Hematopoietic multipotent progenitor cell treated with erythropoietin and hydrocortisone succinate and interleukin-3 and kit ligand, for 17 days (in vitro differentiated cells): ENCODE measurements at places on chromosomes 7 and 10.

GRCh38 chr7:97422046-97422445 is 304.5 kb downstream of the SDHAF3 start:
- DNase-seq = no peak

DNA sequence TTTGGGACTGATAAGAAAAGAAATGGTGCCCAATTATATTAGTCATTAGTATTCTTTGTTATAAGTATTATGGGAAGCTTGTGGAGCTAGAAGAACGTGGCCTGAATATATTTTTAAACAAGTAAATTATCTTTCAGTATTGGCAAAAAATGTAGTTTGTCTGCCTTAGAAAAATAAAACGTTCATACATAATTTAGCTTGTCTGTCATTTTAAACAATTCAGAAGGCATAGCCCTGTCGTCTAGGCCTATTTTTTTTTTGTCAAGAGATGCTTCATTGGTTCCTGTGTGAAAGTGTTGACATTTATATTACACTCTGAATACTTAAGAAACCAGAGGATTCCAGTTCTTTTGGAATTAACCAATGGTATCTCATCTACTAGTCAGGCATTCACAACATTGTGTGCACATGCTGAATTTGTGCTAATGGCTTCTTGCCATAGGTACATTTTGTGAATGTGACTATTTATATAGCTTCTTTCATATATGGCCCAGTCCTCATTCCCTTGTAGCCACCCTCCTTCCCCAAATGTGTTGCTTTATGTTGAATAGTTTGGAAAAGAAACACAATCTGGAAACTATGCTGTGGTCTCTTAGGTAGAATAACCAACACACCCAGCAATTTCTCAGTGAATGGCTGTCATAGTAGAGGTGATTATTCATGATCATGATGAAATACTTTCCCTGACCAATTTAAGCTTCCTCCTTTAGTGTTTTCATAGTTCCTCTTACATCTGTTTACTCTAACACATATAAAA is 435.8 kb downstream of the EXOC4 start:
- DNase-seq = no peak

DNA sequence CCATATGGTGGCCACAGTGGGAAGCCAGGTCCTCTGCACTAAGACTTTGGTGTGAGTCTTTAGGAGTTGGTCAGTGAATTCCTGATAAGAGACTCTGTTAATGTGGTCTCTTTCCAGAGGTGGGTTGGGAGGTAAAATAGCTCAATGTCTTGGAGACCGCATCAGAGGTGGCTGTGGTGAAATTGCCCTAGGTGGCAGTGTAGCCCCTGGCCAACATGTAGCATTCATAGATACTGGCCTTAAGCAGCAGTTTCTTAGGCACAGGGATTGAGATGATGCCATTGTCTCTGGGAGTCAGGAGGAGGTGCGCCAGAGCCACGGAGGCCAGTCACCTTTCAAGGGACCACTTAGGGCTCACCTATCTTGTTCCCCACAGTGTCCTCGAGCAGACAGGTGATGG is 202.8 kb downstream of the CREB5 start:
- no peak for DNase-seq

DNA sequence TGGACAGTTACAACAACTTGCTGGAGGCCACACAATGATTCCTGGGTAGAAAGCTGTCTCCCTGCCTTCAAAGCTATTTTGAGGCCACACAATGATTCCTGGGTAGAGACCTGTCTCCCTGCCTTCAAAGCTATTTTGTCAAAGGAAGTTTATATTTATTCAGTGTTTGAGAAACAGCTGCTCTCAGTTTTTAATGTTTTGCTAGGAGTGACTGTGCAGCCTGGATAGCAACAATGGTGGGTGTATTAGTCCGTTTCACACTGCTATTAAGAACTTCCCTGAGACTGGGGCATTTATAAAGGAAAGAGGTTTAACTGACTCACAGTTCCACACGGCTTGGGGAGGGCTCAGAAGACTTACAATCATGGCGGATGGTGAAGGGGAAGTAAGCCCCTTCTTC is 3.9 kb upstream of the SGPL1 start:
- DNase-seq = no peak

DNA sequence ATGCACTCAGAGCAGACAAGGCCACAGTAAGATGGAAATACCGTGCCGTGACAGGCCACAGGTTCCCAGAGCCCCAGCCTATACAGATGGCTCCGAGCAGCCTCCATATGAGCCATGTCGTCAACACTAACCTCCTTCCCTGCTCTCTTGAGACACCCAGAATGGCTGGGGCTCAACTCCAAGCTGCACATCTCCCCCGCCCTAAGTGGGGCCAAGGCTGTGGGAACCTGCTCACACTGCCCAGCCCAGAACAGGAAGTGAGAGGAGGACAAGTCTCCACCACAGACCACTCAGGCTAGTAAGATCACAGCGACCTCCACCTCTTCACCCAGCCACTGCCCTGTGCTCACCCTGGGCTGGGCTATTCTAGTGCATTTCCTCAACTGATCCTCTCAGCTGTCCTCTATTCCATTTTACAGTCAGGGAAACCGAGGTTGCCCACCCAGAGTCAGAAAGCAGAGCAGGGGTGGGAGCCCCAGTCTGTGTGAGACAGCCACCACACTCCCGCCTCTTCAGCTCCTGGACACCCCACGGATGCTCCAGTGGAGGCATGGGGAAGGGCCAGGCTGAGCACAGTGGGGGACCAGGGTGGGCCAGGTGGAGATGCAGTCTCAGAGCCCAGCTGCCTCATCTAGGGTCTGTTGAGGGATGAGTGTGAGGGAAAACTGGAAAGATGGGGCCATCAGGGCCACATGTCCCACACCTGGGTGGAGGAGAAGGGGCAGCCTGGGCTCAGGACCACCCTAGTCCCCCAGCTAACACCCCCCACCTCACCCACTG is 11.6 kb downstream of the GRID1 start:
- no peak for DNase-seq

- no peak for DNase-seq
Observed at GRCh38 chr10:73338801-73339368, 19.8 kb downstream of the CFAP70 start.

DNA sequence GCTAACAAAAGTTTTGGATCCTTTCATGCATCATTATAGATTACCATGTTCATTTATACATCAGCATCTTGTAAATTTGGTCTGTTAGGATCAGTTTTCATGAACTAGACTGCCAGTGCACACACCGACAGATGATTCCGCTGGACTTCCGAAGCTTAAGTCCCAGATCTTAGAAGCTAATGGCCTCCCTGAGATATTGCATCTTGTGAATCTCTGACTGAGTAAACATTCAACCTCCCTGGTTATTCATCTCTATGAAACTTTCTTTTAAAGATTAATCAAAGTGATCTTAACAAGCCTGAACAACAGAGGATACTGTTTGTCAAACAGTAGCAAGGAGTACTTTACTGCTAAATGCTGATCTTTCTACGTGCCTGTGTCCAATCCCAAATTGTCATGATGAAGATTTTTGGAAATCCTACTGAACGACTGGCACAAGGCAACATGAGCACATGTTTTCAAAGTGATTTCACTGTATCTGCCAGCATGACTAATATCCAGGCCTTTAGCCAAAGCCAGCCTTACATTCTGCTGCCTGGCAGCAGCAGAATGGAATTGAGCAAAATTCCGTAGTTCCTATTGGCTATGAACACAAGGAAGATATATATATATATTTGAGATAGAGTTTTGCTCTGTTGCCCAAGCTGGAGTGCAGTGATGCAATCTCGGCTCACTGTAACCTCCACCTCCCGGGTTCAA is 91.3 kb upstream of the ANK3 start:
- no peak for DNase-seq

GRCh38 chr7:82183634-82184033 is 259.9 kb downstream of the CACNA2D1 start:
- DNase-seq = no peak

DNA sequence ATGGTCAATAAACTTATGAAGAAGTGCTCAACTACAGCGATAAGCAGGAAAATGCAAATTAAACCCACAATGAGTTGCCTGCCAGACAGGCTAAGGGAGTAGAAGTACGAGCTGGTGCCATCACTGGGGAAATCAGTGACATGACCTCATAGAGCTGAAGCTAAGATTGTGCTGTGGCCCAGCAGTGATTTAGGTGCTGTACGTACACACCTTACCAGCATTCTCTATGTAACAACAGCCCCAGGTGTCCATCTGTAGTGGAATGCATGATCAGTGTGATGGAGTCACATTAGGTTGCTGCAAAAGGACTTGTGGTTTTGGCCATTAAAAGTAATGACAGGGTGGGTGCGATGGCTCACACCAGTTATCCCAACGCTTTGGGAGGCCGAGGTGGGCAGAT is 5.7 kb upstream of the TECPR1 start:
- DNase-seq = no peak

DNA sequence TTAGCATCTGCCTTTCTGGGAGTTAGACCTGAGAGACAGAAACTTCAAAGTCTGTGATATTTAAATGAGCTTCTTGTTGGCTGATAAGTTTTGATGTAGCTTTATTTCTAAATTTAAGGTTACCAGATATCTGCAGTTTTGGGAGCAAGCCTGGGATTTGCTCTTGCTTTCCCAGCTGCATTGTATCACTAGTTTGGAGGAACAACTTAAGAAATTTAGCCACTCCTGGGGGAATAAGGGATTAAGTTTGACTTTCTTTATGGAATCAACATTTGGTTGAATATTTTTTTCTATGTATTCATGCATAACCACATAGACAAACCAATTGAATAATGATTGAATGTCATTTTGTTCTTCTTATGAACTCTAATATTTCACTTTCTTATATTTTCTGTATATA is 178.6 kb downstream of the POLR1F start:
- DNase-seq = no peak

DNA sequence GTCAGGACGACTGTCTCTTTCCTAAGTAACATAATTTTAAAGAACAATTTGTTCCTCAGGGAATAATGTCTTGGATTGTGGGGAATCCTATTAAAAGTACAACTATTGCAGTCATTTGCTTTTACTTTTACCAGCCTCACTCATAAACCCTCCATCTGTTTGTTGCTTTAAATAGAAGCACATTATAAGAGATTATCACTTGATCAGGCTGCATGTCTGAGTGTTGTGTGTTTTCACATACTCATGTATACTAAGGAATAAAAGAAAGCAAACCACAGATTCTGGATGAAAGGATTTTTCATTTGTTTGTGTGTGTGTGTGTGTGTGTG is 1077.8 kb downstream of the KCNMA1 start:
- no peak for DNase-seq

- DNase-seq = no peak
Observed at GRCh38 chr10:113680190-113681111, 739 bp downstream of the CASP7 start.
